ENCODE measurements at places on chromosomes 7 and 10.

- no peak for DNase-seq
These were observed 116.0 kb upstream of the FZD8 start for GRCh38 chr10:35758076-35758475.

DNA sequence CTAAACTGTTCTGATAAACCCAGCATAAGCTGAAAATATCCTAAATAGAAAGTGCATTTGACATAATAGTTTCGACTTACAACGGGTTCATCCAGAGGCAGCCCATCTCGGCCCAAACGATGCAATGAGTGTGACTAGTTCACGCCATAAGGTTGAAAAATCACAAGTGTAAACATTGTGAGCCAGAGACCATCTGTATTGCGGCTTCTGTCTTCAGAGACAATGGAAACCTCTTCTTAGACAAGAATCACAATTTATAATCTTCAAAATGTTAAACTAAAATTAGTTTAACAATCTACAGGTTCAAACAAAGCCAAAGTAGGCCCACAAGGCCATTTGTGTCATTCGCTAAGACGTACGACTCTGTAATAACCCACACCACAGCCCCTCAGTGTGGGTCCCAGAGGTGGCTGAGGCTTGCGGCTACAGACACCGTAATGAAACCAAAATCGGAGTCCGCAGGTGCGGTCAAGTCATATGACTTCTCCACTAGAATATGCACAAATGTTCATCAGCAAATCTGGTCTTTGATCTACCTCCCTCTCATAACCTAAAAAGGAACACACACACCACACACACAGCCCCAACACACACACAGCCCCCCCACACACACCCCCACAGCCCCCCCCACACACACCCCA lies 81.8 kb downstream of the DIP2C start:
- no peak for DNase-seq

DNA sequence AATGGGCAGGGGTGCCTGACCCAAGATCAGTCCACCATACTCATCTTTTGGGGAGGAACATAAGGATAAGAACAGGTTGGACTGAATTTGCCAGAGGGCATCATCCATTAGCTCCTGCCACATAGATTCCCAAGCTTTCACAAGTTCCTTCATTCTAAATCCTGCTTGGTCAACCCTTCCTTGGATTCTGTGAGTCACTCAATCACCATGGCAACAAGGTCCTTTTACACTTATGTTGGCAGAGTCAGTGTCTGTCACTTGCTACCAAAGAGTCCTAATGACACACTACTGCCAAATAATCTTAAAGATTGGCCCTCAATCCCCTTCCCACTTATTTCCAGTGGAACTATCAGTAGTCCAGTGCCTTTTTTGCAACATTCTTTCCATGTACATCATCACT lies 5.0 kb upstream of the LGI1 start:
- DNase-seq = no peak

DNA sequence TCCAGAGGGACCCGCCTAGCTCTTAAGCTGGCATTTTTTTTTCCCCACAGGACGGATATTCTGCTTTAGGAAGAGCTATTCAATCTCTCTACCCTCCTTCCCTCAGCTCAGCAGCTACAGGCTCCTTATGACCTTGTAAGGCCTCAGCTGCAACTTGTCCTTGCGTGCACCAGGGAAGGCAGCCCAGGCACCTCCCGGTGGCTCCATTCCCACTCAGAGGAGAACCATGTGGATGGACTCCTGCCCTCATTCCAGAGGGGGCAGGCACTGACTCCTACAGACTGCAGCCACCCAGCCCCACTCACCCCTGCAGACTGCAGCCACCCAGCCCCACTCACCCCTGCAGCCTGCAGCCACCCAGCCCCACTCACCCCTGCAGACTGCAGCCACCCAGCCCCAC lies 73.7 kb downstream of the ITIH5 start:
- DNase-seq = no peak

GRCh38 chr7:25978466-25978865 lies 173.5 kb upstream of the NFE2L3 start:
- DNase-seq = no peak

DNA sequence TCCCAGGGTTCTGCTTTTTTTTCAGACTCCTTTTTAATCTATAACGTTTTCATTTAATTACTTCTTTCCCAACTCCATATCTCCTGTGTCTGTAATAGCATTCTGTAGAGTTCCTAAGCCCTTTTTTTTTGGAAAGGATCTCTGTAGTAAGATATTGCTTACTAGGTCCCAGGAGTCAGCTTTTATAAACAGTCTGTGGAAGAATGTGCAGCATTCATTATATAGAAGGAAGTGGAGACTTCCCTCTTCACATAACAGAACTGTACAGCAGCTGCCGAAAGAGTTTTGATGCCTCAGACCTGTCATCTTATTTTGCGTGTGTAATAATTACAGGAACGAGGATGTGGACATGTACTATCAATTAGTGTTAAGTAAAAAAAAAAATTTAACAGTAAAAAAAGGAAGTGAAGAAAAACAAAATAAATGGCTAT lies 7.4 kb upstream of the STEAP4 start:
- DNase-seq = no peak

DNA sequence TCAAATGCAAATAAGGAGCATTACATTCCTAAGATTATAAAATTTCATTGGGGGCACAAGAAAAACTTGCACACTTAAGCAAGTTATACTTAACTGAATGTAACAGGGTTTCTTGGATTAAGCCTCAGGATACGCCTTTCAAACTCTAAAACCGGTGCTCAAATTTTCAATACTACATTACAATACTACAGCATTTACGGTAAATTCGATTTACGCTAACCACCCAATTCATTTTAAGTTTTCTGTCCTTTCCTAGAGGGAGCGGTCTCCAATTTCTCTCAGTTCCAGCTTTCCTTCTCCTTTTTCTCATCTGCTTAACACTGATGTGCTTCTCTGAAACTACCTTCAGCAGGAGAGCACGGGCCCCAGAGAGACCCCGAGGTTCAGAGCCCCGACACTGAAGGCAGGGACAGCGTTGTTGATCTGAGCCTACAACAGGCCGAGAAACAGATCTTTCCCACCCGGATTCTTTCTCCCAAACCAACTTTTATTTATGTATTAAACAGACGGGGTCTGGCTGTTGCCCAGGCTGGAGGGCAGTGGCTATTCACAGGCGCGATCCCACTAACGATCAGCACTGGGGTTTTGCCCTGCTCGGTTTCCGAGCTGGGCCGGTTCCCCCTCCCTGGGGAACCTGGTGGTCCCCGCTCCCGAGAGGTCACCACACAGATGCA lies 798 bp downstream of the ZNF425 start:
- no peak for DNase-seq

- no peak for DNase-seq
These were observed 52.9 kb downstream of the BAMBI start for GRCh38 chr10:28730031-28730778.

- no peak for DNase-seq
These were observed 112.7 kb downstream of the REEP3 start for GRCh38 chr10:63633677-63634487.

DNA sequence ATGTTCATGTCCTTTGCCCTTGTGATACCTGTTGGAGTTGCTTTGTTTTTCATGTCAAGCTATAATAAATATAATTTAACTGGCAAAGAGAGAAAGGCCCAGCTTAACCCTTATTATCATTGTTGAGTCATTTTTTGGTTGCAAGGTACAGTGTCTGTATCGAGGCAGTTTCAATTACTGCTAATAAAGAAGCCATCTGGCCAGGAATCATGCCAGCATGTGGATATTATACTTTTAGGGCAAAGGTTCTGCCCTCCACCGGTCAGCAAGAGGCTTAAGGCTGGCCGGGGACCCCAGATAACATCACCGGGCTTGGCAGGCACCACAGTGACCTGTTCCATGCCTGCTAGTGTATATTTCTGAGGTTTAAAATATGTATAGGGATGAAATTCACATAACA lies 9.0 kb upstream of the CYP3A4 start:
- DNase-seq = no peak

DNA sequence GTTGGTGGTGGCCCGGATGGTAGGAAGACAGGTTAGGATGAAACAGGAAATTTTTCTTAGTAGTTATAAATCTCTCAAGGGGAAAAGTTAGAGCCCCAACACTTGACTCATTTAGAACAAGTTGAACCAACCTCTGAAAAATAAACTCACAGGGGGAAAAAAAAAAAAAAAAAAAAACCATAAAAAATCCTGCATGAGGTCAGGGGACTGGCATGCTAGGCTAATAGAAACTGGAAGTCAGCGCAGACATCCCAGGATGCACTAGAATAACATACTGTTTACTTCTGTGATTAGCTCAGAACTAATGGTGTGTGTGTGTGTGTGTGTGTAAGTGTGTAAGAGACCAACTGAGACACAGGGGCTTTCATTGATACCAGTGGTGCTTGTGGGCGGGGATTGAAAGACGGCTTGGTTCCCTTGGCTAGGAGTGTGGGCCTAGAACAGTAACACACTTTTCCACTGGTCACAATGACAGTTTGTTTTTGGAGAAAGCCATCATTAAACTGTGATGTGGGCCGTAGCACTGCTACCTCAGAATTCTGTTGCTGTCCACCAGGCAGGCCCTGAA lies 491.6 kb upstream of the GALNT17 start:
- no peak for DNase-seq

GRCh38 chr10:51800725-51801424 lies 101.5 kb upstream of the CSTF2T start:
- no peak for DNase-seq

DNA sequence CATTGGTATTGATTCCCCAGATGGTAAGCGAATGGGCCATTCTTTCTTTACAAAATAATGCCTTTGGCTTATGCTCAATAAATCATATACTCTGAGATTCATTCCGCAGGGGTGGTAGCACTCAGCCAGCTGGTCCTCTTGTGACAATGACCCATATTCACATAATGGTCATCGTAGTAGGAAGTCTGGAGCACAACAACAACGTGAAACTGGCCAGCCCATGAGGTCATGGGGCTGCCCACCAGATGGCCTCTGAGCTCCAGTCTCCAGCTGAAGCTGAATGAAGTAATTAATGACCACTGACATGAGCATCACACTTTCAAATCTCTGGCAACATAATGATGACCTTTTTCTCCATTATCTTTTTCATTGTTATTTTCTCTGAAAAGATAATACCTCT lies 42.3 kb upstream of the SORCS1 start:
- DNase-seq = no peak

GRCh38 chr10:21292763-21293517 lies 232.5 kb downstream of the SKIDA1 start:
- no peak for DNase-seq

- DNase-seq = no peak
These were observed 382.3 kb downstream of the DNAJB6 start for GRCh38 chr7:157719008-157719682.

DNA sequence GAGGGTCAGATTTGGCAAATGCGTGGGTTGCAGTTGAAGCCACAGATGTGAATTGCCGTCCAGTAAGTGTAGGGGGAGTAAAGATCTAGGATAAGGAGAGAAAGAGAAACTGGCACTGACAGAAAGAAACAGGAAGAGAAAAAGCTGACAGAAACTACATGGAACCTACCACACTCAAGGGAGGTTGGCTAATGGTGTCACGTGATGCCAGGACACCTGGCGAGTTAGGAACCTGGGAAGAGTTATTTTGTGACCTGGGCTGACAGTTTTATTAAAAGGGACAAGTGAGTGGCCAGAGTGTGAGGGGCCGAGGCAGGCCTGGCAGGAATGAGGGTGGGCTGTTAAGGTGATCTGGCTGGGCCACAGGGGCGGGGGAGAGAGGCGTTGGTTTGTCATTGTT lies 188.7 kb downstream of the ADARB2 start:
- DNase-seq = no peak

GRCh38 chr10:67976292-67977245 lies 92.1 kb downstream of the SIRT1 start:
- DNase-seq = no peak

- no peak for DNase-seq
These were observed at the start of gene TRIM24 for GRCh38 chr7:138460176-138460648. TSS of gene TRIM24 (plus strand) at chr7:138460259. CDS start at chr7:138460549, 290 bp downstream.

- no peak for DNase-seq
These were observed 56.8 kb upstream of the LANCL2 start for GRCh38 chr7:55308186-55308929.

- DNase-seq = no peak
These were observed 6.5 kb upstream of the C10orf105 start for GRCh38 chr10:71725998-71726579.
